Chondrocyte (in vitro differentiated cells): ENCODE measurements at places on chromosomes 4 and X. TPM values are rescaled to one million over a fixed set of nuclear protein-coding genes. Genes with fewer than 3 reads are reported as not detected.

DCHS2 gene
- 0.39 TPM in 1 of 3 replicates, not detected in the others for total RNA-seq

NRK gene
- total RNA-seq, result 12.7 to 30.6 TPM (median 13.1 TPM) in 3 replicates

GRCh38 chr4:147591106-147591505 lies 26.1 kb upstream of the TMEM184C start:
- DNase-seq, result no peak

DNA sequence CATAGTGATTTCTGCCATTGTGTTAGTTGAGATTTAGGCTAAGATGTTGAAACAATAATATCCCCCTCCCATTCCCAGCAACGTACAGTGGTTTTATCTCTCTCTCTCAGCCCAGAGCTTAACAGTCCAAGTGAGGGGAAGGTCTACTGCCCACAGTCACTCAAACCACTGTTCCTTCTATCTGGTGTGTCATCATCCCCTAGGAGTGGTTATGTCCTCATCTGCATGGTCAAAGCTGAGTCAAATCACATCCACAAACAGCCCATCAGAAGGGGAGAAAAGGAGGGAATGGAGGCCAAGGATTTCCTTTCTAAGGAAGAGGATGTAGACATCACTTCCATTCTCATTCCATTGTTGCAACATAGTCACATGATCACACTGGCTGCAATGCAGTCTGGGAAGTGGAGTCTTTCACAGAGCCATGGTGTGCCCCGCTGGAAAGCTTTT lies 42.8 kb upstream of the CHRNA9 start:
- DNase-seq, result no peak

DNA sequence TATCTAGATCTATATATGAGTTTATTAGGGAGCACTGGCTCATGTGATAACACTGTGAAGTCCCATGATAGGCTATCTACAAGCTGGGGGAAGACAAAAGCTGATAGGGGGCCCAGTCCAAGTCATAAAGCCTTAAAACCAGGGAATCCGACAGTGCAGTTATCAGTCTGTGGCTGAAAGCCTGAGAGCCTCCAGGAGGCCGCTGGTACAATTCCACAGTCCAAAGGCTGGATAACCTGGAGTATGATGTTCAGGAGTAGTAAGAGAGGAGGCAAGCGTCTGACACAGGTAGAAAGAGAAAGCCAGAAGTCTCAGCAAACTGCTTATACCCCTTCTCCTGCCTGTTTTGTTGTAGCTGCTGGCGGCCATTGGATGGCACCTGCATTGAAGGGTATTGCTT lies 177.6 kb upstream of the SPRY1 start:
- DNase-seq, result no peak

GRCh38 chrX:9033586-9033985 lies 341 bp downstream of the FAM9B start:
- no peak for DNase-seq

DNA sequence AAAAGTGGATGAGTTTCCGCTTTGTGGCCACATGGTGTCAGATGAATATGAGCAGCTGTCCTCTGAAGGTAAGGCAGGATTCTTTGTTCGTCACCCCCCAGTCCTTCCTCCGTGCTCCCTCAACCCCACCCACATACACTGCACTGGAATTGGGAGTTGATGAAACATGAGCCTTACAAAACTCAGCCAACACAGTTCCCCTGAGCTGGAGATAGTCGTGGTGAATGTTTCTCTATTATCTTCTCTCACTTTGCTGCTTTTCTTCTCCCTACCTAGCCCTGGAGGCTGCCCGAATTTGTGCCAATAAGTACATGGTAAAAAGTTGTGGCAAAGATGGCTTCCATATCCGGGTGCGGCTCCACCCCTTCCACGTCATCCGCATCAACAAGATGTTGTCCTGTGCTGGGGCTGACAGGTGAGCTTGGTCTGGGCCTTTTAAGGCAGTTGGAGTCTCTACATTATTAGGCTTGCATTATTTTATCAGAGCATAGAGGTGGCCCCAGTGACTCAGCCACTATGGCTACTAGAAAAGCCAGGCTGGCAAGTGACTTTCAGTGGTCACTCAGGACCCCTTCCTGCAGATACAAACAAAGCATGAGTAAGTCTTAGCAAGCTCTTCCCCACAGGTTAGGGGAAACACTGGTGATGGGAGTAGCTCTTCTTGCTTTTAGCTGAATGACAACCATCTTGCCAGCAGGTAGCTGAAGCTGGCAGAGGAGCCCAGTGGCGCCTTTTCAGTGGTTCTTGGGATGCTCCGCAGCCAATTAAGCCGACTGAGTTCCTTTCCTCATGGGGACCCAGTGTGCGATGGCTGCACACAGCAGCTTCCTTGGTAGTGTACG lies 1.6 kb downstream of the RPL10 start:
- no peak for DNase-seq

DNA sequence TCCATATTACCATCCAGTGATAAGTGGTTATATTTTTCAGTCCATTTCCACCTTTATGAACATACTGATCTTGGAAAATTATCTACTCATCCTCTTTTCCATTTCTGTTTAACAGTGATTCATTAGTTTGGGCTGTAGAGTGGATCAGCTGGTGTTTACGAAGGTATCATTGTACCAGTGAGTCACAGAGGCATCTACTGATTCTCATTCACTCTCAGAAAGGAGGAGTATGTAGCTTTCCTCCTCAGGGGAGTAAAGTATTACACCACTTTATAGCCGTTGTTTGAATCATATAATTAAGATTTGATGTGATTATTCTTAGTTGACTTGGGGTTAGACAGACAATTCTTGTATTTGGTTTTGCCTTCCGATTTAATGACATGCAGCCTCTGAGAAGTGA lies 74.7 kb downstream of the GALNT7 start:
- DNase-seq, result no peak

DNA sequence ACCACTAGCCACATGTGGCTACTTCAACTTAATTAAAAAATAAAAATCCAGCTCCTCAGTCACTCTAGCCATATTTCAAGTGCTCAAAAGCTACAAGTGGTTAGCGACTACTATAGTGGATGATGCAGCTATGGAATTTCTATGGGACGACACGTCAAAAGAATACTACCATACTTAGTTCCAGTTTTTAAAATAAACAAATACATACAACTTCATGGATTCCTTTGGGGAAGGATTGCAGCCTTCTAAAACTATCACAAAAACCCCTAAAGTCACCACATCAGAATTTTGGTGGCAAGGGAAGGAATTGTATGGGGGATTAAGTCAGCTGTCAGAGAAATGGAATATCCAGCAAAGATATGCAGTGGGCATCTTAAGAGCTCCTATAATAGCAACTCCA lies 6.5 kb downstream of the ZNF280C start:
- no peak for DNase-seq

DNA sequence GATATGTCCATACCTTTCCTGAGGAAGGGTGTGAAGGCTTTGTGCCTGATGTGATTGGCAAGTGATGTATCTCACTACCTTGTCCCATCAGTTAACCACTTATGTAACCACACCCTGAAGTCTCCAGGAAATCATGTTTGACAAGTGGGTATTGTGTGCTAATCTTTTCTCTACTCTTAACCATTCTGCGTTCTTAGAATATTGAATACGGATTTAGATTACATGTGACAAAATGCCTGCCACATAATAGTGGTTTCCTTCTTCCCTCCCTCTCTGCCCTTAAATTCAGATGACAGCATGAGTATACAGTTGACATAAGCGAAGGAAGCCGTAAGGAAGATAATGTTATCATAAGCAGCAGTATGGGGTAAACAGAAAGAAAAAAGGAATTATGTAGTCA lies 108.4 kb downstream of the KLHL8 start:
- no peak for DNase-seq
